ENCODE measurements at places on chromosomes 7 and 10. TPM values are rescaled to one million over a fixed set of nuclear protein-coding genes. Genes with fewer than 3 reads are reported as not detected.

- DNase-seq = no peak
Measured at GRCh38 chr10:94143261-94143660, 149.5 kb downstream of the PLCE1 start.

Gene OR9A2
- total RNA-seq = not detected

Gene SOSTDC1
- total RNA-seq = 65.8 TPM

DNA sequence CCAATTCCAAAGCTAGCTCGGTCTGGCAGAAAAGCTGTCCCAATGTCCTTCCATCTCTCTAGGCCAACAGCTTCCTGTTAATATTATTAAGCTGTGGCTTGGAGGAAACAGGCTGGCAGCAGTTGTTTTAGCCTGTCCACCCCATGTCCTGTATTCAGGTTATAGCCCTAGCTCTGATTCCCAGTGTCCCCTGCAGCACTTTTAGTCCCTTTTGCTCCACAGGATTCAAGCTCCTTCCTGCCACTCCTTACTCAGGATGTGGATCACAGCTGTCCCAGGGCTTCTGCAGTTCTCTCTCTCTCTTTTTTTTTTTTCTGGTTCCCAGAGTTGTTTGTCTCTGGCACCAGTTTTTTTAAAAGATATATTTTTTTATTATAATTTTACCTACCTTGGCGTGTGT is 85.2 kb downstream of the PPP1R17 start:
- no peak for DNase-seq

DNA sequence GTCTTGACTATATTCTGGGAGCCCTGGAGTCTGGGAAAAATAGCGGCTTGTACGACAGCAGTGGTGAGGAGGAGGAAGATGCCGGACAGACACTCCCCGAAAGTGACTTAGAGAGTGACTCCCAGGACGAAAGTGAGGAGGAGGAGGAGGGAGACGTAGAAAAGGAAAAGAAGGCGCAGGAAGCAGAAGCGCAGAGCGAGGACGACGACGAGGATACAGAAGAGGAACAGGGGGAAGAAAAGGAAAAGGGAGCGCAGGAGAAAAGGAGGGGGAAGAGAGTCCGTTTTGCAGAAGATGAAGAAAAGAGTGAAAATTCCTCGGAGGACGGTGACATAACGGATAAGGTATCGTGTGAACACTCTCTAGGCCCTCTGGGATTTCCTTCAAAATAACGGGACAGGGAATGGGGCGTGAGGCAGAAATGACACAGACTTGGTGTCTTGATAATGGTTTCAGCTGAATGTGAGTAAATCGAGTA is 908 bp downstream of the NOM1 start:
- DNase-seq = no peak

DNA sequence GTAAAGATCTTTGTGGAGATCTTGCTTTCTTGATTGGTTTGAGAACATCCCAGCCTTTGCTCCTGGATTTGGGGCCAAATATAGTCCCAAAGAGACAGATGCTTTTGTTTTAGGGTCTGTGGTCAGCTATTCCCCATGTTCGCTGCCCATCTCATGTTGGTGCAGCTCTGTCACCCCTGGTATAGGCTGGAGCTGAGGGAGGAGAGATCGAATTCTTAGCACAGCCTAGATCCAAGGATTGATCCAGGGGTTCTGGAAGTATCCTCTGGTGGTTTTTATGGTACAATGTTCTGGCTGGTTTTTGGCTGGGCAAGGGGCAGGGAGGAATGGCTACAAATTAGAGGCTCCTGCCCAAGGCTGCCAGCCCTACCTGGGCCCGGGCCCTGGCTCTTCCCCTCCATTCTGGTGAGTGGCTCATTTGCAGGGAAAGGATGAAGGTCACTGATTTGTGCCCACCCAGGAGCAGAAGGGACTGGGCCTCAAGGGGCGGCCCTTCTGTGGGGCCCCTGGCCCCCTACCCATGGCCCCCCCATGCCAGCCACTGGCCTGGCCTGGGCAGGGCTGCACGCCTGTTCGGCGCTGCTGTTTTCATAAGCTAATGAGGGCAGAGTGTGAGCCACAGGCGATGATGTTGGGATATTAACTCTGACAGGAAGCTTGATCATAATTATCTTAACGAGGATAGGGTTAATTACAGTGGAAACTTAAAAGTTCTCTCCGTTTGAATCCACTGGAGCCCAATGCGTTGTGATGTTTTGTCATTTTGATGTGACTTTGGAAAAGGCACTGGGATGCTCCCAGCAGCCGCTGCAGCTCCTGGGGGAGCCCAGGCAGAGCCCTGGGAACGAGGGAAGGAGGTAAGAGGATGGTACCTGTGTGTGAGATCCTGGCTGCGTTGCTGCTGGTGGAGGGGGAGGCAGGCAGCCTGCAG is 600.6 kb downstream of the LRMDA start:
- no peak for DNase-seq

DNA sequence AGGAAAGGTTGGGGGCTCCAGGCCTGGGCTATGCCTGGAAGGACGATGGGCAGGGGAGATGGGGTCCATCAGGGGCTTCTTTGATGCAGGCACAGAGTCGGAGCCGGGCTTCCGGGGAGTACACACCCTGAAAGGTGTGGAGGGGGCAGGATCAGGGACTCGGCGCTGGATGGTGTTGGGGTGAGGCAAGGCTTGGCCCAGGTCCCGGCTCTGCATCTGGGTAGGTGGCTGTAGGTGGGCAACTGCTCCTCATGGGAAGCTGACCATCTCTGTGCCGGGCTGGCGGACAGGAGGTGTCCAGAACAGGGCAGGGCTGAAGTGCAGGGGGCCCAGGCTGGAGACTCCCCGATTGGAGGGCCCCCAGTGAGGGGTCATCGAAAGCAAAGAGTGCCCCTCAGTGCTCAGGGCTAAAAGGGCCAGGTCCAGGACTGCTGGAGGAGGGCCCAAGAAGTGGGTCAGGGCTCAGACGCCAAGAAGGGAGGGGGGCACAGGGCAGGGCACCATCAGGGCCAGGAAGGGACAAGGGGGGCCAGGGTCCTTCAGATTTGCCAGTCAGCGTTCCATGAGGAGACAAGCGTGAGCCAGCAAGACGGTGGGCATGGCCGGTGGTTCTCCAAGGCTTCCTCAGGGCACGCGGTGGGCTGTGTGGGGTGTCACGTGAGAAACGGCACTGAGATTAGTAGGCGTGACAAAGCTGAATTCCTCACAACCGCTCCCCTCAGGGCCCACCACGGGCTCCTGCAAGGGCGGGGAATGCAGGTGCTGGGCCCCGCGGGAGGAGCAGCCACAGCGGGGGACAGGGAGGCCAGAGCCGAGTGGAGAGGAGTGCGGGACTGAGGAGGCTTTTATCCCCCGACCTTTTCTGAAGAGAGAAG is 97.0 kb downstream of the BMS1 start:
- no peak for DNase-seq
